ENCODE measurements at places on chromosomes 11 and 22. TPM values are rescaled to one million over a fixed set of nuclear protein-coding genes. Genes with fewer than 3 reads are reported as not detected.

DNA sequence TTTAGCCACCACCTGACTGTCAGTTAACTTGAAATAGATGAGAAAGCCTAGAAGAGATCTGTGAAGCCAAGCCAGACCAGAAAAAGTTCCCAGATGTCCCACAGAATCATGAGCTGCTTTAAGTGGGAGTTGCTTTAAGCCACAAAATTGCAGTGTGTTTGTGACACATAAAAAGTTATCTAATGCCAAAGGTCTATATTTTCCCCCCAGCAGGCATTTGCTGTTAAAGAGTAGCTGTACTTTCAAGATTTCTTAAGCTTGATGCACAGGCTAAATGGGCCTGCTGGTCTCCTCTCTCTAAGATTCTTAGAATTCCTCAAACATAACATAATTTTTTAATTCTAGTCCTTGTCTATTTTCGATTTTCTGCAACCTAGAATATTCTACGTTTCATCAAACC, 825.7 kb downstream of the FAM181B start:
- DNase-seq, result no peak

- no peak for DNase-seq
Measured at GRCh38 chr11:1881442-1882264, 10.0 kb downstream of the PRR33 start.

GRCh38 chr11:44017443-44018126, 30.2 kb upstream of the ACCSL start:
- DNase-seq, result no peak

- no peak for DNase-seq
Measured at GRCh38 chr11:90493379-90493778, 270.5 kb upstream of the CHORDC1 start.

GRCh38 chr11:113651023-113651422, 55.1 kb downstream of the TMPRSS5 start:
- no peak for DNase-seq

Gene GNG3
- not detected for total RNA-seq

- no peak for DNase-seq
Measured at GRCh38 chr11:33389635-33390034, 132.5 kb downstream of the HIPK3 start.

DNA sequence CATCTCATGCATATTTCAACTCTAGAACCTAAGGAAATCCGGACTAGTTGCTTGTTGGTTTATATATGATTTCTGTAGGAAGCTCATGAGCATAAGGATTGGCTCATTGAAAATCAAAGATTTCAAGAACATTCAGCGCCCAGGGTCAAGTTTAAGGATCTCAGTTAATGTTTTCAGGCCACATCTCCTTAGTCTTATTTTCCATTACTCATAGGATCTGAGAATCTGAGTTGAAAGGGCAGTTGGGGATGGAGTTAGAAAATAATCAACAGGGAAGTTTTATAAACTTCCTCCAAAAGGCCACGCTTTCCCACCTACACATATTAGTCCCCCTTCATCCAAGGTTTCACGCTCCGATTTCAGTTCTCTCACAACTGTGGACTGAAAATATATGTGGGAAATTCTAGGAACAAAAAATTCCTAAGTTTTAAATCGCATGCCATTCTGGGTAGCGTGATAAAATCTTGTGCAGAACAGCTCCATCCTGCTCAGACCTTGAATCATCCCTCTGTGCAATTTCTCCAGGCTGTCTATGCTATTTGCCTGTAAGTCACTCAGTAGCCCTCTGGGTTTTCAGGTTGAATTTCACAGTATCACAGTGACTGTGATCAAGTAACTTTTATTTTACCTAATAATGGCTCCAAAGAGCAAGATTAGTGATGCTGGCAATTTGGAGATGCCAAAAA, 160.2 kb downstream of the KIRREL3 start:
- no peak for DNase-seq

- DNase-seq, result no peak
Measured at GRCh38 chr11:32775908-32776307, 18.6 kb downstream of the CCDC73 start.

Gene HTR3B
- not detected for total RNA-seq

DNA sequence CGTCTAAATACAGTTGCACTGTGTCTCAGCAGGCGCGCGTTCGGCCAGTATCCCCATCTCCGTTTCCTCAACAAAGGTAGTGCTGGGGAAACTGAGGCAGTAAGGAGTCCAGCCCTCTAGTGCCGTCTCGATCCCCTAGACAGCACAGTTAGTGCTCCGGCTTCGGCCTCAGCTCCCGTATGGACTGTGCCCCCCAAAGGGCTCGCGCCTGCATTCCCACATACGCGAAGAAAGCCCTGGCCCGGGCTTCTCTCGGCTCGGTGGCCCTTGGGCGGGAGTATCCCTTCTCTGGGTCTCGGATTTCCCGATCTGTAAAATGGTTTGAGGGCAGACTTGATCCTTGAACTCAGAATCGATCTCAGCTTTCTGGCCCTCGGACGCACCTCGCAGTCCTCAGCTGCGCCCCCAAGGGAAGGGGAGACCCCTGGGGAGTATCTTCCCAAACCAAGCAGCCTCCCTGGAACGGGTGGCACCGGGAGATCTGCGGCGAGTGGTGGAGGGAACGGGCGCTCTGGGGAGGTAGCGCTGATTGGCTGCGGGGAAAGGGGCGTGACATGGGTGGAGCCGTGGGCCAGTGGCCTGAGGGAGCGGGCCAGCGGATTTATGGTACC, 759 bp upstream of the PEX16 start:
- DNase-seq, result peak; percentile 70

GRCh38 chr11:95231881-95232605, 1.0 kb upstream of the SESN3 start:
- DNase-seq, result peak; percentile 71

DNA sequence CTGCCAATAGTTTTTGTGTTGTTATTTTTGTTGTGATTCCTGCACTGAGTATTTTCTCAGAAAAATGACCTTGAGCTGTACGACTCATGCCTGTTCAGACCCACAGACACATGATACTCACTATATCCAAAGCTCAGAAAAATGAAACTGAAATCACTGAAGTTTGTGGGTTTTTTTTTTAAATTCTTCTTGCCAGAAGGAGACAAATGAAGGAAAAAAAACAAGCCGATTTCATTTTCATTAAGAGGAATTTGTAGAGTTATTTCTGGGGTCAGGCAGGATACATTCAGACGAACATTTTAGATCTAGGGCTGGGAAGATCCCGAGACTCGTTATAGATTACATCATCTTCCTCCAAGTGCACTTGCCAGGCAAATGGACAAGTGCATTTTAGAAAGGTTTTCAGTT, 60.4 kb downstream of the BMAL1 start:
- no peak for DNase-seq

Gene TIRAP
- 14.0 TPM for total RNA-seq

DNA sequence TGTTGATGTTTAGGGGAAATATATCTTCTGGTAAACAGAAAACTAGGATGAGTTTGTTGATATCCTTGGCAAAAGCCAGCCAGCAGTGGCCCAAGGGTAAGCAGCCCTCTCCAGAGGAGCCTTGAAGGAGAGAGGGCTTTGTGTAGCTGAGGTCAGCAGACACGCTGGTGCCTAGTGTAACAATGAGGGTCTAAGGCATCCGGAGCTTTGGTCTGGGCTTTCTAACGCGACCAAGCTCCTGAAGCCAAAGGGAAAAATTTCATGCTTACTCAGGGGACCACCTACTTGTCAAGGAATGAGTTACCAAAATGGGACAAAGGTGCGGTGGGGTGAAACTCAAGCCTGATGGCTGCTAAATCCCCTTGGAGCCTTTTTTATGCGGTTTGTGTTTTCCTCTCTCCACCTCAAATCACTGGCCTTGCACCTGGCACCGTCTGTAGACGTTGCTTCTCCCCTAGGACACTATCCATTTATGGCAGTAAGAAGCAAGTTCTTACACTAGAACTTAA, 134.9 kb downstream of the DBX1 start:
- no peak for DNase-seq

DNA sequence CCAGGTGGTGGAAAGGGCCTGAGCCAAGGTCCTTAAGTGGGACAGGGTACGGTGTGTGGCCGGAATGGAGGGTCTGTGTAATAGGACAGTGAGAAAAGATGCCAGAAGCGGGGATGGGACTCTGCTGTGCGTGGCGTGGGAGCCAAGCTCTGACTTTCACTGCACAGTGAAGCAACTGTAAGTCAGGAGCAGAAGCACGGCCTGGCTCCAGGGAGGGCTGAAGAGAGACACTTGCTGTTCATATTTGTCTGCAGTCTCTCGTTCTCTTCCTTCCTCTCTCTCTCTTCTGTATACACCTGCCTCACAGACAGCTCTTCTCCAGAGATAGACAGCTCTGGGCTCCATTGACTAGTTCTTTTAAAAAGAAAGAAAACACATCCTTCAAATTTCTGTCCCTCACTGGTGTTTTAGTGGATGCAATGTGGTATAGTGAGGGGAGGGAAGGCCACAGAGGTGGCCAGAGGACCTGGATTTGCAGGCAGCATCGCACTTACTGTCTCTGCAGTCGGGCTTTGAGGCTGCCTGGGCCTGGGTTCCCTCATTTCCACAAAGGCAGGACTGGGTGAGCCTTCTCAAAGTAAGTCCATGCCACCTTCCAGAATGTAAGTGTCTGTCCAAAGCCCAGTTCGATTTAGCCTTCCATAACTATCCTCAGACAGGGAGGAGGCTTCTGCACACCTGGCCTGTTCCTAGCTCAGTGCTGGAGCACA, 2.1 kb downstream of the IL17RA start:
- peak; percentile 20 for DNase-seq

Gene ROBO4
- total RNA-seq, result not detected

- no peak for DNase-seq
Measured at GRCh38 chr11:120384476-120384875, 48.3 kb downstream of the ARHGEF12 start.

Gene IL17REL
- total RNA-seq, result not detected

Gene SHANK2
- not detected for total RNA-seq

Gene C11orf91
- total RNA-seq, result 0.25 TPM

DNA sequence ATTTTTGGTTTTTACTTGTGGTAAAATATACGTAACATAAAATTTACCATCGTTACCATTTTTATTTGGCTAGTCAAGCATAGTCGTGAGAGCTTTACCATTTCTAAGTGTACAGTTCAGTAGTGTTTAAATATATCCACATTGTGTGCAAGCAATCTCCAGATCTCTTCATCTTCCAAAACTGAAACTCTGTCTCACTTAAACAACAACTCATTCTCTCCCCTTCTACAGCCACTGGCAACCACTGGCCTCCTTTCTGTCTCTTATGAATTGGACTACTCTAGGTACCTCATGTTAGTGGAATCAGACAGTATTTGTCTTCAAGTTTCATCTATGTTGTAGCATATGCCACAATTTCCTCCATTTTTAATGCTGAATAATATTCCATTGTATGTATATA, 37.4 kb downstream of the SMC1B start:
- no peak for DNase-seq

Gene PGR
- not detected for total RNA-seq

GRCh38 chr11:2460540-2461252, 15.9 kb downstream of the KCNQ1 start:
- no peak for DNase-seq

DNA sequence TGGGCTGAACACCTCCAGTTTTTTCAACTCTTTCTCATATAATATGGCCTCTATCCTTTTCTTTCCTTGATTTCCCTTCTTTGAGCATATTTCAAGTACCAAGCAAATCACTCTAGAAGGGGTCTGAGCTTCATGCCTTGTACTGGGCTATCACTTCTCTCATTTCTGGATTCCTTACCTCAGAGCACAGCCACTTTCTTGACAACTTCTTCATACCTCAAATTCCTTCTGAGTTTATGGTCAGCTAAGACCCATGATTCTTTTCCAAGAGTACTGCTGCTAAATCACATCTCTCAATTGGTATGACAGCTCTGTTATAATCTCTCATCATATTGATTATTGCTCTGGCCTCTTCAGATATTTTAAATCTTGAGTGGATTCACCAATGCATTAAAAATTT, 224.8 kb upstream of the ZBED5 start:
- no peak for DNase-seq

GRCh38 chr11:76524919-76525318, 80.1 kb downstream of the EMSY start:
- DNase-seq, result no peak

GRCh38 chr11:67613960-67614715, 7.4 kb downstream of the NDUFV1 start:
- DNase-seq, result peak; percentile 87

GRCh38 chr11:69642549-69642912, 1.6 kb downstream of the CCND1 start:
- peak; percentile 49 for DNase-seq

GRCh38 chr11:114367244-114367957, 32.9 kb downstream of the C11orf71 start:
- DNase-seq, result no peak

Gene OR51I1
- total RNA-seq, result not detected

Gene OR8D1
- total RNA-seq, result not detected
